ENCODE measurements at places on chromosomes 16 and 17.
A peak's percentile ranks its signal among the peaks of the same experiment; 100 is the strongest.

DNA sequence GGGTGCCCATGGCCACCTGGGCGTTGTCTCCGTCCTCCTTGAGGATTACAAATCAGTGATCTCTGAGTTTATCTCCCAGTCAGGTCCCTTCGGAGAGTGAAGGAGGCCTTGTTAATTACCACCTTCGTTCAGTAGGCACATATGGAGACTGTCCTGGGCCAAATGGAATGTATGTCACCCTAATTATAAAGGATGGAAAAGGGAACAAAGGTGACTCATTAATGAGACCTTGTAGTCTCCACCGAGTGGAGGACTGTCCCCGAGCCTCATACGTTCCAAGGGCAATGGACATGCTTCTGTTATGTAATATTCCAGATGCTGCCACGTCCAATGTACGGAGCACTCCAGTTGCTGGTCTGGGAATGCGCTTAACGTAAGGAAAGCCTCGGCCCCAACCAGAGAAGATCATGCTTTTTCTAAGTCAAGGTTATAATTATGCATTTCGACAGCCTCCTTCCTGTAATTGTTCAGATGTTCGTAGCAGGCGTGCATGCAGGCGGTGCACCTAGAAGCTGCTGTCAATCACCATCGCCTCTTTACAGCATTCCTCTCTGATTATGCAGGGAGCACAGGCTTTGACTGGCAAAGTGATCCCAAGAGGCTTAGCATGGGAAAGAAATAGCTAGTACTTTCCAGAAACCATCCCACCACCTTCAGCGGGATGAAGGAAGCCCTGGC, 22.4 kb upstream of the SEC14L1 start:
- no peak overlapping the region for H3K27ac ChIP-seq
- H3K36me3 ChIP-seq, result no peaks in the 10 kb centered on the region
- no peak overlapping the region for H3K4me3 ChIP-seq
- no peak for DNase-seq
- no peaks in the 10 kb centered on the region for H3K27me3 ChIP-seq
- H3K4me1 ChIP-seq, result no peaks in the 10 kb centered on the region

DNA sequence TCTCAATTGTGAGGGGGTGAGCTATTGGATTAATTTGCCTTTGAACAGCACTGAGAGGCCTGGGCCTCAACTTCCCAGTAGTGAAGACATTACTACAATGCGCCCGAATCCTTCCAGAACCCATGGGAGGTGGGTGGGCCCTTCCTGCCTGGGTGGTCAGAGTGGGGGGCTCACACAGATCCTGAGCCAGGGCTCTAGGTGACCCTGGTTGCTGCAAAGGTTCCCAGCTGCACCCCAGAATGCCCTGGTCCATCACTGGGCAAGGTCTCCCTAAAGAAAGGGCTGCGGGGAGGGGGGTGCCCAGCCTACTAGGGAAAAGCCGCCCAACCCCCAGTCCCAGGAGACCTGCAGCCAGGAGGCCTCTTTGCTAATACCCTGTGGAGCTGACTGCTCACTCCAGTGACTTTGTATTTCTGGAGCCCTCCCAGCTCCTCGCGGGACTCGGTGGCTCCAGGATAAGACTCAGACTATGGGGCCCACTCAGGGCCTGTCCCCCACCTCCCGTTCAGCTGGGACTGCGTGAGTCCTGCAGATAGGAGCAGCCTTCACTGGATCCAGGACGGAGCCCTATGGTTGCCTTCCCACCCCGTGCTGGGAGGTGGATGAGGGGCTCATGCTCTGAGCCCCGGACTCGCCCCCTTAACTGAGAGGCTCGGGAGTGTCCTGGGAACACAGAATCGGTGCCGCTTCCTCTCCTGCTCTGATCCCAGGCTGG, 40.2 kb downstream of the SLC7A5 start:
- no peak overlapping the region for H3K4me3 ChIP-seq
- no peaks in the 10 kb centered on the region for H3K36me3 ChIP-seq
- no peak for DNase-seq
- no peak overlapping the region for H3K27ac ChIP-seq
- H3K4me1 ChIP-seq, result no peaks in the 10 kb centered on the region
- no peaks in the 10 kb centered on the region for H3K27me3 ChIP-seq

DNA sequence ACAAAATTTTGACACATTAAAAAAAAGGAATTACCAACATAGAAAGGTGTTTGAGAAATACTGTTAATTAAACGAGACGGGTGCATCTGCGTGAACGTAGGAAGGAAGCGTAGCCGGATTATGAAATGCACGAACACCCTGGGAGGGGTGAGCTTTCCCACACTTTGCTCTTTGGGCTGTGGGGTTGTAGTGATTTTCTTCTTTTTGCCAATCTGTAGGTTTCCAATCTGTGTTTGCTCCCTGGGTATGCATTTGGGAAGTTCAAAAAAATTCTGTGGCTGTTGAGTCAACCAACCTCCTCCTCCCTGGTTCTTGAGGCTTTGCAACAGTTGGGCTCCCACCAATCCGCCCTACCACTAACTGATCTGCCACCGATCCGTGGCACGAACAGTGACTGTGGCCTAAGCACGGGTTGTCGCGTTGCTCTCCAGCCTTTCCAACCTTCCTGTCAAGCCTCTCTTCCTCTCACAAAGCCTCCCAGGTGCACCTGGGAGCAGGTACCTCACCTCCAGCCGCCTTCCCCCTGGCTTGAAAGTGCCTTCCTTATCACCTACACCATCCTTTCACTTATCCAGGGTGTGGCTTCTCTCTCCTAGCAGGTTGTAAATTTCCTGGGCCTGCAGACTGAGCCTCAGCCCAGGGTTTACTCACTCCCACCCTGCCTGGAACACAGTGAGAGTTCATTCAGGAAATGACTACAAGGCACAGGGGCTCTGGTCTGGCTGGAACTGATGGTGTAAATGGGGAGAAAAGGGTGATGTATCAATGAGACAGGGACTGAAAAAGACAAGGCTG, 16.6 kb downstream of the RTN4RL1 start:
- no peaks in the 10 kb centered on the region for H3K36me3 ChIP-seq
- peaks cover 19% of the 10 kb centered on the region for H3K4me1 ChIP-seq
- H3K27ac ChIP-seq, result no peak overlapping the region
- H3K27me3 ChIP-seq, result no peaks in the 10 kb centered on the region

- H3K4me1 ChIP-seq, result no peaks in the 10 kb centered on the region
- H3K27ac ChIP-seq, result no peak overlapping the region
- no peaks in the 10 kb centered on the region for H3K27me3 ChIP-seq
- no peak overlapping the region for H3K4me3 ChIP-seq
- H3K36me3 ChIP-seq, result no peaks in the 10 kb centered on the region
- no peak for DNase-seq
Measured at GRCh38 chr17:73363442-73364154, 51.8 kb upstream of the CDC42EP4 start.

- no peaks in the 10 kb centered on the region for H3K27me3 ChIP-seq
- DNase-seq, result no peak
- no peak overlapping the region for H3K4me3 ChIP-seq
- no peaks in the 10 kb centered on the region for H3K4me1 ChIP-seq
- no peak overlapping the region for H3K27ac ChIP-seq
- H3K36me3 ChIP-seq, result no peaks in the 10 kb centered on the region
Measured at GRCh38 chr16:4979164-4979563, 21.0 kb downstream of the SEC14L5 start.

DNA sequence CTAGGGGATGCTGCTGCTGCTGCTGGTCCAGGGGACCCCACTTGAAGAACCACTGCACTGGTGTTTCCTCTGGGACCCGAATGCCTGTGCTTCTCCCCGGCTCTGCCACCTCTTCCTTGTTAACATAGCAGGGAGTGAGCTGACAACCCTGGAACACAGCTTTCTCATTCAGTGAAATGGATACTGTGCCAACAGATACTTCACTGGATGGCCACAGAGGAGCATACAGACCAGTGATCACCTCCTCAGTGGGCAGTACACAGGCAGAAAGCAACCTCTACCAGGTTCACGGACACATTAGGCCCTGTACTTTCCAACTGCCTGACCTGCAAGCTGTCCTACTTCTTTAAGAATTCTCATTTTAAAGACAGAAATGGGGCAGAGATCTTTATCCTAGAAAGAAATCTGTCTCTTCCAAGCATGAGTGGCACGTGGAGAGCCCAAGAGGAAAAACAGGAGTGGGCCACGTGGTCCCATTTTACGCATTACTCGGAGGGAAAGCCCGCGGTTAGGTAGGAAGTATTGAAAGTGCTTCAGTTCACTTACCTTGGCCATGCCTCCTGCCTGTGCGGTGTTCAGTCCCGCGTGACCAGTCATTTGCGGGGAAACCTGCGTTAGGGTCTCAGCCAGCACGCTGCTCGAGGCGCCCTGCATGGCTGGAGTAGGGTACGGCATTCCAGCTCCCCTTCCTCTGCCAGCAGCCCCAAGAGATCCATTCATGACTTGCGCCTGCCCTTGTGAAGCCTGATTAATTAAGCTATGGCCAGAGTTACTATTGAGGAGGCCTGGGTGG, 30.6 kb downstream of the CREBBP start:
- H3K36me3 ChIP-seq, result peaks cover 12% of the 10 kb centered on the region
- no peak overlapping the region for H3K4me3 ChIP-seq
- peak overlapping the region; percentile 5 for H3K27ac ChIP-seq
- no peaks in the 10 kb centered on the region for H3K27me3 ChIP-seq

- H3K36me3 ChIP-seq, result peaks cover 13% of the 10 kb centered on the region
- H3K27ac ChIP-seq, result peak overlapping the region; percentile 85
- DNase-seq, result peak; percentile 96
- H3K27me3 ChIP-seq, result no peaks in the 10 kb centered on the region
Measured at GRCh38 chr17:57875290-57876022, 25.6 kb upstream of the MRPS23 start.

DNA sequence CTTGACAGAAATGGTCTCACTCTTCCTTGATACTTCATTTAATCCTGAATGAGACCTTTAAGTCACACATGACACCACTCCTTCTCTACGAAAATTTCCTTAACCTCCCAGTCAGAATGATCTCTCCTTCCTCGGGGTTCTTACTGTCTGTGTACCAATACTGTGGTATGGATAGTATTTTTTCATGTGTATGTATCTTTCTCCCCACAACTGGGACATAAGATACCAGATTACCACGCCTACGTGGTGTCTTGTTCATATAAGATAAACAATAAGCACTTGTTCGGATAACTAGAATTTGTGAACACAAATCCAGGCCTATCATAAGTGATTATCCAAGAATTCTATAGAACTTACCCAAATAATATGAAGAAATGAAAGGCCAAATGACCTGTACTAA, 11.3 kb downstream of the NUP88 start:
- no peak for DNase-seq
- no peak overlapping the region for H3K27ac ChIP-seq
- H3K36me3 ChIP-seq, result peaks cover 91% of the 10 kb centered on the region
- H3K4me1 ChIP-seq, result no peaks in the 10 kb centered on the region
- H3K4me3 ChIP-seq, result no peak overlapping the region

- no peak overlapping the region for H3K27ac ChIP-seq
- H3K4me1 ChIP-seq, result no peaks in the 10 kb centered on the region
- no peak for DNase-seq
- H3K4me3 ChIP-seq, result no peak overlapping the region
- H3K36me3 ChIP-seq, result no peaks in the 10 kb centered on the region
Measured at GRCh38 chr17:56109836-56110235, 43.4 kb upstream of the ANKFN1 start.

GRCh38 chr16:51085271-51085670, 65.8 kb downstream of the SALL1 start:
- no peak overlapping the region for H3K27ac ChIP-seq
- no peaks in the 10 kb centered on the region for H3K36me3 ChIP-seq
- no peak overlapping the region for H3K4me3 ChIP-seq
- no peaks in the 10 kb centered on the region for H3K27me3 ChIP-seq

DNA sequence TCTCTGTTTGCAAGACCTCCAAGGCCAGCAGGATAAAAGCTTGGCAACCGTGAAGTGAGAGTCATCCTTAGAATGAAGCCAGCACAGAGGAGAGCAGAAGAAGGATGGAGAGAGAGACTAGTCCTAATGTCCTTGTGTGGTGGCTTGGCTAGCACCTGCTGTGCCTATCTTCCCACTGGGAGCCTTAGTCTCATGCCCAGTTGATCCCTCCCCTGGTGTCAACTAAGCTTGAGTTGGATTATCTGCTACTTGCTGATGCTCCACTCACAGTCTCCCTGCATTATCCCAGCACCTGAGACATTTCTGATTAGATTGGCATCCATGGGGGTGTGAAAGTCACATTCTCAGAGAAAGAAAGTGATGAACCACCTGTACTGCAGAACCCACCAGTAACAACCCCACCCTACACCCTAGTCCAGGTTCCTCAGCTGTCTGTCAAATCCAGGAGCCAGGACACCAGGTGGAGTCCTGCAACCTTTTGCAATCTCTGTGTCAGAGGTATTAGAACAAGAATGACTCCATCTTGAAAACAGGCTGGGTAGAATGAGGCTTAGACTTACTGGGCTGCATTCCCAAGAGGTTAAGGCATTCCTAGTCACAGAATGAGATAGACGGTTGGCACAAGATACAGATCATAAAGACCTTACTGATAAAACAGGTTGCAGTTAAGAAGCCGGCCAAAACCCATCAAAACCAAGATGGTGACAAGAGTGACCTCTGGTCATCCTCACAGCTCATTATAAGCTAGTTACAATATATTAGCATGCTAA, 460.2 kb upstream of the C16orf82 start:
- no peaks in the 10 kb centered on the region for H3K36me3 ChIP-seq
- DNase-seq, result no peak
- no peaks in the 10 kb centered on the region for H3K4me1 ChIP-seq
- no peaks in the 10 kb centered on the region for H3K27me3 ChIP-seq

DNA sequence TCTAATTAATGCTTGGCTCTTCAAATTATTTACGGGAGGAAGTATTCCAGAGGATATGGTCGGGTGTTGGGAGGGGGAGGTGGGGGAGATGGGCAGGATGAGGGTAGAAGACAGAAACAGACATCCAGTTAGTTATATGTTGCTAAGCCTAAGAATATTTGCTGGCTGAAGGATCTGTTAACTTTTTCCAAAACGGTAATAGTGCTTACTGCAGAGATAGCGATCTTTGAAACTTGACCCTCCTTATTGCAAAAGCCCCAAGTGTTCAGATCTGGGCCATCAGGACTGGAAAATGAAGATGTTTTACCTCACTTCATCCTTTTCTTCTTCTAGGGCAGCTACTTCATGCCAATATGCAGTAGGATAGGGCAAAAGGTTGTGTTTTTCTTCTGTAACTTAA, 27.0 kb upstream of the MMD start:
- H3K36me3 ChIP-seq, result no peaks in the 10 kb centered on the region
- H3K4me3 ChIP-seq, result no peak overlapping the region
- H3K27ac ChIP-seq, result no peak overlapping the region
- H3K27me3 ChIP-seq, result no peaks in the 10 kb centered on the region

DNA sequence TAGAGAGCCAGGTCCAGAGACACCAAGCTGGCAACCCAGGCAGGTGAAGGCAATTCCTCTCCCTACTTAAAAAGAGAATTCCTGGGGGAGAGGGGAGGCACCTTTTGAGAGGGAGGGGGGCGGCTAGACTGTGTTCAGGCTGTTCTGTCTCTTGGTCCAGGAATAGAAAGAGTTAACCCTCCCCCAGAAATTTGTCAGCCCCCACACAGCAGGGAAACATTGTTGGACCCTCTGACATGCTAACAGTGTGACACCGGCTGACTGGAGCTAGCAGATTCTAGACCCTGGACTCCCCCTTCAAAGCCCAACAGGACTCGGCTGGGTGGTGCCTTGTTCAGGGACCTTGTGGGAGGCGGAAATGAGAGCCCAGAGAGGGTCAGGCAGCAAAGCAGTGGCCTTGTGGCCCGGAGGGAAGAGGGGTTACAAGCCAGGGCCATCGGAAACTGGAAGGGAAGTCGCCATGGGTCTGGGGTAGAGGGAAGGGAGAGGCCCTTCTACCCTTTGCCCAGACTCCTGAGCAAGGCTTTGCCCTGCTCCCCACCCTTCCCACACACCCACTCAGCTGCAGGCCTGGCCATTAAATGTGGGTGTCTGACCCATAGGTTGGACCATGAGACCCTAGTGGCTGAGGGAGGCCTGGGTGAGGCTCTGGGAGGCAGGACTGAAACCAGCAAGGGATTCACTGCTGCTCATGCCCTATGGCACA, 44.6 kb downstream of the RAI1 start:
- no peaks in the 10 kb centered on the region for H3K36me3 ChIP-seq
- H3K4me3 ChIP-seq, result no peak overlapping the region
- H3K4me1 ChIP-seq, result peaks cover 16% of the 10 kb centered on the region
- no peaks in the 10 kb centered on the region for H3K27me3 ChIP-seq

Measured in ascending aorta (tissue), 2 donors.